NCI-H187 treated with DMSO at 0.1 percent for 48 hours (cell line): ENCODE measurements at places on chromosomes 7 and 10.

GRCh38 chr7:140625908-140626868 lies 14.4 kb downstream of the DENND2A start:
- DNase-seq, result no peak

GRCh38 chr10:122341141-122341810 lies 33.2 kb upstream of the PLEKHA1 start:
- no peak for DNase-seq

- no peak for DNase-seq
Measured at GRCh38 chr7:39186671-39187070, 209.0 kb downstream of the POU6F2 start.

DNA sequence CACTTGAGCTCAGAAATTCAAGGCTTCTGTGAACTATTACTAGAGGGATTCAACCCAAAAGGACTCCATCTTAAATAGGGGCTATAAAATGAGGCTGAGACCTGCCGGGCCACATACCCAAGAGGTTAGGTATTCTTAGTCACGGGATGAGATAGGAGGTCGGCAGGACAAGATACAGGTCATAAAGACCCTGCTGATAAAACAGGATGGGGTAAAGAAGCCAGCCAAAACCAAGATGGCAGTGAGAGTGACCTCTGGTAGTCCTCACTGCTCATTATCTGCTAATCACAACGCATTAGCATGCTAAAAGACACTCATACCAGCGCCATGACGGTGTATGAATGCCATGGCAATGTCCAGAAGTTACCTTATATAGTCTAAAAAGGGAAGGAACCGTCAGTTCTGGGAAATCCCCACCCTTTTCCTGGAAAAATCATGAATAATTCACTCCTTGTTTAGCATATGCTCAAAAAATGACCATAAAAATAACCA lies 101.2 kb upstream of the TRIM24 start:
- no peak for DNase-seq

DNA sequence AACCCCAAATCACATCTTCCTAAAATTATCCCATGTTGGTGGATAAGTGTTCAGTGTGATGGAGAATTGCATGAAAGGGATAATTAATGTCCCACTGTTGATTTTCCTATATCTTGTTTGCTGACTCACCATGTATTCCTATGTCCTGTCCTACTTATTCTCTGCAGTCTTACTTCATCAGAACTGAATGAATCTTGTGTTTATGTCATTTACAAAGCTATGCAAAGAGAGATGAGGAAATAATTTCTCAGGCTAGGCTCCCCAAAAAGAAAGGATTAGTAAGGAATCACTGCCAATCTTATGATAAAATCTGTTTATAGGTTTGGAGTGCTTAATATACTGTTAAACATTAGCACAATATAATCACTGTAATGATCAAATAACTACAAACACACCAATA lies 360.8 kb downstream of the CRPPA start:
- no peak for DNase-seq

DNA sequence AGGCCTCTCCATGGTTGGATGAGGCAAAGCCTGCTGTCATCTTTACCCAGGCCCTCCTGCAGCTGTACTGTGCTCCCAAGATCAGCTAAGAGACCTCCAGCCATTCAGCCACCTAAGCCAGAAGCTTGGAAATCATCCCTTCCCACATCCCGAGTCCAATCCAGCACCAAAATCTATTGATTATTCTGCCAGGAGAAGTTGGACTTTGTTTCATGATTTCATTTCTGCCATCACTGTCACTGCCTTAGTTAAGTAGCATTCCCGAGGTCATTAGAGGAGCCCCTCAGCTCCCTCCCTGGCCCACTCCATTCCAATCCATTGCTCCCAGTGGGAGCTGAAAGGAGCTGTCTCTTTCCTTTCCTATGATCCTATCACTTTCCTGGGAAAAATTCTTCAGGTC lies 14.1 kb downstream of the AKR1E2 start:
- DNase-seq, result no peak

DNA sequence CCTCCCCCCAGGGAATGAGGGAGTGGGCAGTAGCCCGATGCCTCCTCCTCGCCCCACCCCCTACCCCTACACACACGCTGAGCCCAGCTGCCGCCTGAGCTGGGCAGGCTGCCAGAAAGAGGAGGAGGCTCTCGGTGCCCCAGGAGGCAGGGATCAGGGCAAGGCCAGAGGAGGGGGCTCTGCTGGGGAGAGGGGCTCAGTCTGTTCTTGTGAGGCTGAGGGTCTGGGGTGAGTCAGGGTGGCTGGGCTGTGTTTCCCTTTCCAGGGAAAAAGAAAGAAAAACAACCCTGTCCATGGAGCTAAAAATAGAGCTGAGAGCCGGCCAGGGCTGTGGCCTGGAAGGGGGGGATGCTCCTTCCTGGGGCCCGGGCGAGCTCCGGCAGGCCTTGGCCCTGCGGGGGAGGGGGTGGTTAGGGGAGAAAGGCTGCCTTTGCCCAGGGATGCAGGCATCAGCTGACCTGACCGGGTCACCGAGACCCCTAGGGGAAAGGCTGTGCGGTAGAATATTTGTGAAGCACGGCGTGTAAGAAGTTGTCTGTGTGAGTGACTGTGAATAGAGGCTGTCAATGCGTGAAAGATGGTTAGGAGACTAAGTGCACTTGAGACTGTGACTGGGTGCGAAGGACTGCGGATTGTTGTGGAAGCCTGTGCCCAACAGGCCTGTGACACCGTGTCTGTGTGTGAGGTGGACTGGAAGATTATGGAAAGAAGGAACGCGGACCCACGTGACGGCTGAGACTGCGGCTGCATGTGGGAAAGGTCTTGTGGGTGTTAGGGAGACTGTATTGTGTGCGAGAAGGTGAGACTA lies 1.2 kb upstream of the LZTS2 start:
- DNase-seq, result peak; percentile 33

DNA sequence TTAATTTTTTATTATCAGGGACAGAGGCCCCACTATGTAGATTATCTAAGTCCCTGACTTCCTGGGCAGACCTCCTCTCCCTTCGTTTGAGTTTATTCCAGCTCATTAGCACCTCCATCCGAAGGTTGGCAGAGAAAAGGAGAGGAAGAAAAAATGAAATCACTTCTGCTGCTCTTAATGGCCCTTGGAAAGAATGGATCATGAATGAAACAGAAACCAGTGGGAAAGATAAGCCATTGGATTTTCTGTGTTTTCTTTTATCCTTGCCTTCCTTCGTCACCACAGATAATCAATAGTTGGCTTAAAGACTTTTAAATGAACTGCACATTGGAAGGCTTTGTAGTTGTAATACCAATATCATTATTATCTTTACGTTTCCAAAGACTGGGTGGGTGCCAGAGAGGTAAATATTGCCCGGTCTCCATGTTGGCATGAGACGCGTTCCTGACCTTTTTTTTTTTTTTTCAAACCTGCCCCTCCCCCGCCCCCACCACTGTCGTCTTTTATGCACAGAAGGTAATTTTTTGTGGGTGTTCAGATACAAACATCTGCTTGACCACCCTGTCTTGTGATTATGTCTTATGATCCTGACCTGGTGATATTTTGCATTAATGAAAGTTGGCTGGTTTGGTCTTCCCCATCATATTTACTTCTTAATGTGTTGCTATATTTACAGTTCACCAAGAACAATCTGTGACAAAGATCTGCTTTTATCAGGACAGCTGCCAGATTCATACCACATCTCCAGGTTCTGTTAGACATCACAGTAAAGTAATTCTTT lies 116.8 kb downstream of the ARID5B start:
- DNase-seq, result no peak

GRCh38 chr7:12646139-12646538 lies 41.3 kb upstream of the ARL4A start:
- no peak for DNase-seq

DNA sequence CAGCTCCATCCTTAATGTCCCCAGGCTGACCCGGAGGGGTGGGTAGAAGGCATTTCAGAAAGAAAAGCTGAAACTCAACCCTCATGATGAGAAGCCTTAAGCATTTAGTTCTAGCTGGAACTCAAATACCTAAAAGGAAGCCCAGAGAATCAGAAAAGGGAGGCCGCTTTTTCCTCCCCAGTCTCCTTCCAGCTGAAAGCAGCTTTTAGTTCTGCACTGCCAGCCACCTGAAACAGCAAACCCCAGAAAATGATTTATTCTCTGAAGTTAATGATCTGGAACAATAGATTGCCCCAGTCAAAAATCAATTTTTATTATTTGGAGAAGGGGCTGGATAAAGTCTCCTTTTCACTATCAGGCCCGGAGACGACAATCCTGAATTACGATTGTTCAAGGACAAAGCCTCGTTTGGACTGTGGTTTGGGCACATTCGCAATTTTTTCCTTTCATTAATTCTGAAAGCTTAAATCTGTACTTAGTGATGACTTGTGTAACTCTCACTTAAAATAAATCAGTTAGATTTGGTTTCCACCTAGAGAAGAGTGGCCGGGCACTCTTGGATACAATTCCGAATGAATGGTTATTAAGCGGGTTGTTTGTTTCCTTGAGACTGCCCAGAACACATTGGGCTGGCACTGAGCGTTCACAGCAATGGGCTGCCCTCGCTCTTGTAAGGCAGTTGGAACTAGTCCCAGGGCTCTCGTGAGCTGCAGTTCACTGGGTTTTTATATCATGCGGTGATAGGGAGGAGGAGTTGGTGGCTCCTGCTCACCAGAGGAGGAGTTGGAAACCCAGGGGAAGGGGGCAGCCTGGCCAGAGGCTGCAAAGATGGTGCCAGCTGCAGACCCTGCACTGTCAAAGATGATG lies 262.2 kb downstream of the CCSER2 start:
- DNase-seq, result peak; percentile 12

DNA sequence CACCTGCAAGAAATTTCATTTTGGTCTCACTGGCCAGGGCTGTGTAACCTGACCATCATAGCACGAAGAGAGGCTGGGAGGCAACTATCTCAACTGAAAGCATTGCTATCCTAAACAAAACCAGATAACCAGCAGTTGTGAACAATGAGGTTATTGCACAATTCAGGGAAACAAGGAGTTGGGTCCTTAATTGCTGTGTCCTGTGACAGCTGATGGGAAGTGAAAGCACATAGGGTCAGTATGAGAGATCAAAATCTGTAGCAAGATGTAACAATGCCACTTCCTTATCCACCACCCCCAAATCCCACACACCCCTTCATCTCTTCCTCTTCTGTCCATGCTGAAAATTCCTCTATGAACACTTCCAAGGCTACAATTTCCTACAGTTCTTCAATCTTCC lies 80.2 kb downstream of the HTR7 start:
- no peak for DNase-seq

DNA sequence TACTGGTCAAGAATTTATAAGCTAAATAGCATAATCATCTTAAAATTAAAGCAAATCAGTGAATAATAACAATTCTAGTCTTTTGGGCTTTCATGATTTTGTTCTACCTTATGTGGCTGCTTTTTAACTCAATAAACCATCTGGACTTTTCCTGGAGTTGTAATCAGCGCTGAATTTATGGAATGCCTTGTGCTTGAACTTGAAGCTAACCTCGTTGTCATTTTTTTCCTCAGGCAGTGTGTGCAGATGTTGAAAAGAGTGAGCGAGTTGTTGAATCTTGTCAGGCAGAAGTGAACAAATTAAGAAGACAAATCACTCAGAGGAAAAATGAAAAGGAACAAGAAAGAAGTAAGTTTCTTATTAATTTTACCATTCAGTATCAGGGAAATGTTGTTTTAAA lies 29.5 kb downstream of the ABRAXAS2 start:
- no peak for DNase-seq

DNA sequence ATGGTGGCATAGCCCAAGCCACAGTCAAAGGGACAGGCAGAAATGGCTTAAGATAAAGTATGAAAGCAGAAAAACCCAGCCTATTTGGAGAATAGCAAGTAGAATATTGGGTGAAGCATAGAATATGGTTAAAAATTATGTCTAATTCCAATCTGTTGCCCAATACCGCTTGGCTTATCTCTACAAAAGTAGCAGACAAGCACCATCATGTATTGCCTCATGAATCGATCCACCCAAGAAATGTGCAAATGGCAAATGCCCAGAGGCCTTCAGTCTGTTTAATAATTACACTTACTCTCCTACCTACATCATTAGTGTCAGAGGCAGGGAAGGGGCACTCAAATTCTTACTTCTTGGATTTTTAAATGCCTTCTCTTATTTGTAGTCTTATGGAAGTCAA lies 130.9 kb upstream of the ADAM12 start:
- DNase-seq, result no peak

- no peak for DNase-seq
Measured at GRCh38 chr10:87508837-87509236, 4.1 kb downstream of the MINPP1 start.

- DNase-seq, result no peak
Measured at GRCh38 chr7:130486114-130486953, 5.6 kb upstream of the MEST start.

DNA sequence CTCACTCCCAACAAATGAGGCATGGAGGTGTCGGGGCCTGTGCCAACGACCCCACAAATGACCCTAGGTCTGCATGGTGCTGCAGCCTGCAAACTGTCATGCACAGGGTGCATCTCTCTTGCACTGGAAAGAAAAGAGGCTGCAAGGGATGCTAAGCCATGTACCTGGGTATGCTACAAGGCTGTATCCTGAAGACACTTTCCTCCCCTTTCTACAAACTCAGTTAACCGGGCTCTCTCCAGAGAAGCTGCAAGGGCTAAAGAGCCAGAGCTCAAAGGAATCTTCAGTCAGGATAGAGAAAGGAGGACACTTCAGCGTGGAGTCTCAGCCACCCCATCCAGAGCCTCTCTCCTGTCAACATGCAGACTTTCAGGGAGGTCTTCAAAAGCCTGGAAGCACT lies 449.0 kb downstream of the GRID1 start:
- DNase-seq, result no peak

DNA sequence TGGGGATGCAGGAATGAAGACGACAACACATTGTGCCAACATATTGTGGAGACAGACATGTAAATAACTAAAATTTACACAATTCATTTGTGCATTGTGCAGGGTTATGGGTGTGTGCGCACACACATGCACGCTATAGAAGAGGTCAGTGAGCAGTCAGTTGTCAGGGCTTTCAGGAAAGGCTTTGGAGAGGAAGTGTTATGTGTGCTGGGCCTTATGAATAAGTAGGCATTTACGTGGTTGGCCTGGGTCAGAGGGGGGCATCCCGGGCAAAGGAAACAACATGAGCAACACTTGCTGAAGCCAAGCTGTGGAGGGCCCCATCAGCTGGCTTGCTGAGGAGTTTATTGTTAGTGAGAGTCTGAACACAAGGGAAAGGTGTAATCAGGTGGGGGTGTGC lies 4.1 kb downstream of the PRXL2A start:
- DNase-seq, result no peak

- DNase-seq, result no peak
Measured at GRCh38 chr10:44924261-44925040, 13.3 kb downstream of the TMEM72 start.

DNA sequence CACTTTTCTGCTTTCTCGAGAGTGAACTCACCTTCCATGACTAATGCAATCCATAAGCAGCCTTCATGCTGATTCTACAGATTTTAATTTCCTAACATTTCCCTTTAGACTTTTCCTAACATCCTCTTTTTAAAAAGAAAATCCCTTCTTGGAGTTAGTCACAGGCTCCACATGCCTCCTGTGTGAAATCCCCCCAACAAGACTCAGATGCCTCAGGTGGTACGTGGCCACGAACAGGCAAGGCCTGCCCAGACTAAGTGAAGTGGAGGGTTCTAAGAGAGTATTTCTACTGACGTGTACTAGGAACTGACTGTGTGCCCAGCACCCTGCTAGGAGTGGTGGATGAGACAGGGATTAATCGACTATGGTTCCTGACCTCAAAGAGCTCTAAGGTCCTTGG lies 125.9 kb upstream of the HPS1 start:
- no peak for DNase-seq
